Stimulated activated CD4-positive, alpha-beta T cell treated with anti-CD3 and anti-CD28 coated beads, Interleukin-4, amount 100 ng/mL, for 48 hours (primary cell): ENCODE measurements at places on chromosomes 2 and 18.

GRCh38 chr2:97994476-97994875 is 1.3 kb downstream of the TMEM131 start:
- DNase-seq, result no peak

- no peak for DNase-seq
Measured at GRCh38 chr18:57026316-57026715, 120.6 kb upstream of the BOD1L2 start.

- no peak for DNase-seq
Measured at GRCh38 chr2:179790235-179791217, 70.9 kb downstream of the ZNF385B start.

DNA sequence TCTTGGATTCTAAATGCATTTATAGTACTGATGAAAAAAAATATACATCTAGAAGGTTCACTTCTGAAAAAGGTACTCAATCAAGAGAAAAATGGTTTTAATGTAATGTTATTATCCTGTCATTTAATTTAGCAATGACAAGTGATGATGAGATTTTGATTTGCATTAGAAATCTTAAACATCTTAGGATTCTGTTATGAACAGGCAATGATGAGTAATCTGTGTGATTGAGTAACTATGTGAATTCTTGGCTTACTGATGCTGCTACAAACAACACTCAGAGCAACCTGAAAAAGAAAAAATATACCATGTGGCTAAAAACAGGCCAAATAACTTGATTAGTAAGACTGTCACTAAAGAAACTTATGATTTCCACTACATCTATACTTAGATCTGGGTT is 30.1 kb downstream of the RBKS start:
- DNase-seq, result no peak

GRCh38 chr2:217218269-217219163 is 358.7 kb upstream of the TNP1 start:
- DNase-seq, result no peak
